NCI-H446 treated with DMSO at 0.1 percent for 48 hours (cell line): ENCODE measurements at places on chromosomes 6 and 20.

- no peak for DNase-seq
Measured at GRCh38 chr20:47278907-47279348, 77.6 kb downstream of the ZMYND8 start.

DNA sequence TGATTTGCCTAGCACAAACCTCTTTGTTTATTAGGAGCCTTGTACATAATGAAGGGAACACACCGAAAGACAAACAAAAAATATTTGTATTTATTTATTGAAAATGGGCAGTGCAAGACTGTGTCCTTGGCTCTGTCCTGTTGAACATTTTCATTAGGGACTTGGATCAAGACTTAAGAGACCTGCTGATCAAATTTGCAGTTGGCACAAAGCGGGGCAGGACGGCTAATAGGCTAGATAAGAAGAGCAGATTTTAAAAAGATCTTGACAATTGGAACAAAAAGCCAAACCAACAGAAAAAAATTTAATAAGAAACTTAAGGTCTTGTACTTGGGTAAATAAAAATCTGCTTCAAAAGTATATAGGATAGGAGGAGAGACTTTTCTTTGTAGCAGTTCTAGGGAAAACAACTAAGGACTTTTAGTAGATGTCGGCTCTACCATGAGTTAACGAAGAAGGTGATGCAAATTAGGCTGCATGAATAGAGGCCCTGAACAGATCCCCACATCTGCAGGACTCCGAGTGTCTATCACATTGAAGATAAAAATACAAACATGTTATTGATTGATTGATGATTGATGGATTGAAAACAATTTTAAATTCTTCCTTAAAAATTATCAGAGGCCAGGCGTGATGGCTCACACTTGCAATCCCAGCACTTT is 124.1 kb upstream of the SPACA1 start:
- no peak for DNase-seq

- no peak for DNase-seq
Measured at GRCh38 chr6:165640806-165641205, 22.2 kb downstream of the PDE10A start.

DNA sequence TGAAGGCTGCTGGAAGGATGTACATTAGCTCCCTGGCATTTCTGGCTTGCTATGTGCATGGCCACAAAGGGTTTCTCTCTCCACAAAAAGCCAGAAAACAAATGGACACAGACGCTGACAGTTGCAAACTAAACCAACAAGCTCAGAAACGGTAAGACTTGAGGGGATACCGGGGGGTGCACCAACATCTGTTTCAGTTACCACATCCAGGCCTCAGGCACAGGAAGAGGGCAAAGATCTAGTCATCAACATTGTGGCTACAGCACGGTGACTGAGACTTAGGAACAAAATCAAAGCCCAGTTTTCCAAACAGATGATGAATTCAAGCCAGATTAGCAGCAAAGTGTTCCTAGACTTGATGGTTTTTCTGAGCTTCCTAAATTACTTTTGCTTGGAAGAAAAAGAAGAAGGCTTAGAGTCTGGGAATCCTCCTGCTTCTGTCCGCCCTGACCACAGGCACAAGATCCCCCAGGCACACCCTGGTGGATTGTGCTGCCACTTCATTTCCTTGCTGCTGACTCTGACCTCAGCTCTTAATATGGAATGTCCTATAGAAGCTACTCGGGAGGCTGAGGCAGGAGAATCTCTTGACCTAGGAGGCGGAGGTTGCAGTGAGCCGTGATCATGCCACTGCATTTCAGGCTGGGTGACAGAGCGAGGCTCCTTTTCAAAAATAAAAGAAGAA is 54.2 kb upstream of the ADGRF1 start:
- DNase-seq, result no peak

DNA sequence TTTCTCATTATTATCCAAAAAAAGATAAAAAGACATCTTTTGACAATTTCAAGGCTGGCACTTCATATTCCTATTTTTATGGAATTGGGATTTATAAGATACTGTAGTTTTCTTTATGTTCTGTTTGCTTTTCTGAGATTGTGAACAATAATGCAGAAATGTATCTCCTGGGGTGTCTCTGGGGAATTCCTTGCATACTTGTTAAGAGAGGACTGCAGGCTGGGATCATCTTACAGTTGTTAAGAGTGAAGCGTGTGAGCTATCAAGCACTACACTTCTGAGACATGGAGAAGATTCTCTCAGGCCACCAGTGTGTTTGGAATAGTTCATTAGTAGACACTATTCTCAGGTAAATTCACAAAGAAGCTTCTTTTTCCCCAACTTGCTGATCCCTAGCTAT is 963.3 kb upstream of the GJE1 start:
- DNase-seq, result no peak

DNA sequence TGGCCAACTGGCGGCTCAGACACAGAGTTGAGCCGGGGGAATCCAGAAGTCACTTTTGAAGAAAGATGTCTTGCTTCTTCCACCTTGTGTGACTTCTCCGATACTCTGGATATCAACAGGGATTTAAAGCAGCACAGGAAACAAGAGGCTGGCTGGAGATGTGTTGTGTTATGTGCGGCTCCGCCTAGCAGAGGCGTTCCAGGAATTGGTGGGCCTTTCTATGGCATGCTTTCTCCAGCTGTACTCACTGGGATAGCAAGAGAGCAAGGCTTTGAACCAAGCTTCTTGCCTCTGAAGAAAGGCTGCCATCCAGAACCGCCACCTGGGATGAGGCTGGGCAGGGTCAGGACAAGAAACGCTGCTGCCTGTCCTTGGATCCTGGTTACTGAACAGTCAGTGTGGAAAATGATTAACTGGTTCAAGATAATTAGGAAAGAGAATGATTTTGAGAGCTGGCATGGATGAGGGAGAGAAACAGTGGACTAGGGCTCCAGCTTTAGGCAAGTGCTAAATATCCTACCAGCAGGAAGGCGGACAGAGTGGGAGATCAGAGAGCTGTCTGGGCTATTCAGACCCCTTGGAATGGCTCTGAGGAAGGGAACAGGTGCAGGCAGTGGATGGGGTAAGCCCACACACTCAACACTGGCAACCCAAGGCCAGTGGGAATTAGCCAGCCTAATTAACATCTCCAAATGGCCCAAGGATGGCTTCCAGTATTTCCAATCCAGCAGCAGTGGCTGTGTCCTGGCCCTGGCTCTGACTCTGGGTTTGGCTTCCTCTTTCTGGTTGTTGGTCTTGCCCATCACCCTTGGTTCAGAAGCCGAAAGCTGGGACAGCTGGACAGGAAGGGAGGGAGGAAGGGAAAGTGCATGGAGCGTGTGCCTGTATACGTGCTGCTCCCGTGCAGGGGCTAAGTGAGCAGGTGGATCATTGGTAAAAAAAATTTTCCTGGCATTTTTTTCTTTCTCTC is 31.9 kb downstream of the INSM1 start:
- DNase-seq, result no peak

DNA sequence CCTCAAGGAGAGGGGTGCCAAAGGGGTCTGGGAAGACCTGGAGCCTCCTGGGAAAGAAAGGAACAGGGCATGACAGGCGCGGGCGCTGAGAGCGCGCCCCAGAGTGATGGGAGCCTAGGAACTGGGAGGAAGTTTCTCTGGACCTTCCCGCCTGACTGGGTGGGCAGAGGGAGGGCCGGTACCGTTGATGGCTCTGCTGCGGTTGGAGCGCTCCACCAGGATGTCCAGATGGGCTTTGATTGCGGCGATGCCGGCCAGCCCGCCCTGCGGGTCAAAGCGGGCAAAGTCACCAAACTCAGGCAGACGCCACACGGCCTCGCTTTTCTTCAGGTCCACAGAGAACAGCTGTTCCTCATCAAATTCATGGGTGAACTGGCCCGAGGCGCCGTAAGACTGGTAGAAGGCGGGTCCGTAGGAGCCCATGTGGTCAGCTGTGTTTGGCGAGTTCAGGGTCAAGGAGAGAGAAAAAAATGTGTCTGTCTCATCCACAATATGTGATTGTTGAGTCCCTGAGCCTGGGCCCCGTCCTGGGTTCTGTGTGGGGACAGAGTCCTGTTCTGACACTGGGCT is 1.5 kb downstream of the HLA-DOA start:
- no peak for DNase-seq

DNA sequence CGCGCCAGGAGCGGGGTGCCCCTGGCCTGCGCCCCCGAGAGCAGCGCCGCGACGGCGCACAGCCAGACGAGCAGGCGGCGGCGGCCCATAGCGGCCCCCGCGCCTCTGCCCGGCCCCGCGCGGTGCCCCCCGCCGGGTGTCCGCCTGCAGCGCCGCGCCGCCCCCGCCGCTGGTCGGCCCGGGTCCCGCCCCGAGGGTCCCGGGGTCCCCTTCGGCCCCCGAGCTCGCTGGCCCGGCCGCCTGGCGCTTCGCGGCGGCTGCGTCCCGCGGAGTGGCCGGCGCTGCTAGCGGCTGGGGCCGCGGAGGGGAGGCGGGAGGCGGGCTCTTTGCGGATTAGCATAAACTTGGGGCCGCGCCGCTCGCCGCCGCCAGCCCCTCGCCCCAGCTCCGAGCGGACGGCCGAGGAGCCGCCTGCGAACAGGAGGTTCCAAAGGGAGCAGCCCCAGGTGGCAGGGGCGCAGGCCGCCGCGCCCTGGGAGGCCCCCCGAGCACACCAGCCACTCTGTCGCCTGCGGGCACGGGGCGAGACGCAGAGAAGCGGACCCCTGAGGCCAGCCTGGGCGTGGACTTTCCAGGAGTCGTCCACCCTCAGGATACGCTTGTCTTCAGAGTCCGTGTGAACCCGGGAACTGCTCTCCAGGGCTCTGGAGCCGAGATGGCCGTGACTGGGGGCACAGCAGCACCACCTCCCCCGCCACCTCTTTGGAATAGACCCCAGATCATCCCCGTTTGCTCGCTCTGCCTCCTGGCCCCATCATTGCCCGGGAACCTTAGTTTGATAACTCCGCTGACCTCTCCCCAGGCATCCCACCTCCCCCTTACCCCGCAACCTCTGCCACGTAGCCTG is at the start of gene EMILIN3:
EMILIN3 (minus strand) TSS at position 273 of the 847 bp plus-strand sequence; CDS start at position 89, 184 bp downstream.
- no peak for DNase-seq

- DNase-seq, result no peak
Measured at GRCh38 chr20:1887321-1887720, 7.9 kb upstream of the SIRPA start.
